Large intestine (tissue), 12 donors: ENCODE measurements at places on chromosomes 11 and 22.

- no peak for DNase-seq
These were observed 120.1 kb upstream of the SLC5A12 start for GRCh38 chr11:26841818-26842473.

DNA sequence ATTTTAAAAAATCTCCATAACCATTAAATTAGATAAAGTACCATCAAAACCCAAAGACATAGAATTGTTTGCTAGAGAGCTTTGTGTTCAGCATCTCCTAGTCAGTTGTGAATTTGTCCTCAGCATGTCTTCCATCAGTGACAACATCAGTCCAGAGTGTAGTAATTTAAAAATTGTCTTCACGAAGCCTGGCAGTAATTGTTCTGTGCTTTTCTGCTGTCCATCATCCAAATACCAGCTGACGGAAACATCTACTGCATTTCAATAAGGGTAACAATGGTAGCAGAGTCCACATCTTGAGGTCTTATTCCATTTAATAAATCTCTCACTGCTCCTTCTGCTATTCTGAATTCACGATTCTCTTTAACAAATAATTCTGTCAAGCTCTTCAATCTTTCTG lies 121.5 kb downstream of the ATXN10 start:
- DNase-seq = no peak

DNA sequence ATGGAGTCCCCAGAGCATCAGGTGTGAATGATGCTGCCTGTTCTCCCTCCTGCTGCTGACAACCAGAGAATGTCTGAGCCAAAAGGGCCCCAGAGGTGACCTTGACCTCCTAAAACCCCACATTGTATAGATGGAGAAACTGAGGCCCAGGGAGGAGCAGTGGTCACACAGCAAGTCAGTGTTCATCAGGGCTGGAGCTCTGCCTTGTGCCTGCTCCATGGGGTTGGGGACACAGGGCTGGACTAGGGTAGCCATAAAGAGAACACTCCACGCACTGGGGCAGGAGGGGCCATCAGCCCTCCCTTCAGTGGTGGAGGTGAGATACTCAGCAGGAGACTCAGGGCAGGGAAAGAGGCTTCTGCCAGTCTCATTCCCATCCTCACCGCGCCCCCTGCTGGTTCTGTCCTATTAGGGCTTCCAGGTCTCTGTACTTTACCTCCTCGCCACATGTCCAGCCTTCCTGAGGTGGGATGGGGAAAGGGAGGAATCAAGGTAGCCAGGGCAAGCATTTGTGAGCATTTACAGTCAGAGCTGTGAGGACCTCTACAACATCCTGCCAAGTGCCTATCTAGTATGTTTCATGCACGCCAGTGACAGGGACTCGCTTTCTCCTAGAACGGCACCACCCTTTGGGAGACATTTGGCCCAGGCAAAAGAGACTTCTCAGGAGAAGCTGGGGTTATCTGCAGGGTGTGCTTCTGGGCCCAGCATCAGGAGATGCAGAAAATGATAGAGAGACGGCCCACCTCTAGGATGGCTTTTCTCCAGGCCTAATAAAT lies 43.2 kb downstream of the NEU3 start:
- DNase-seq = peak; percentile 68

- no peak for DNase-seq
These were observed 3.4 kb downstream of the PHF21A start for GRCh38 chr11:46117842-46118241.

DNA sequence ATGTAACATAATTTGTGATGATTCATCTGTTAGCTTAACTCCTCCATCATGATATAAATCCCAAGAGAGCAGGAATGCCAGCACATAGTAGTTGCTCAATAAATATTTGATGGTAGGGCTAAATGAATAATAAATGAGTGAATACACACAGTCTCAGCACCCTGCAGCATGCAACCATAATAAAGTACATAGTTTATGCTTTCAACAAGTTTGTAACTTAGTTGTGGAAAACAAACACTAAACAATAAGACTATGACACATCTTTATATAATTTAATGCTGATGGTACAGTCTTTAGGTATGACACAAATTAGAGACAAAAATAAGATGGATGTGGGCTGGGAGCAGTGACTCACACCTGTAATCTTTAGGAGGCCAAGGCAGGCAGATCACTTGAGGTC lies 3.8 kb downstream of the ALKBH8 start:
- DNase-seq = no peak

DNA sequence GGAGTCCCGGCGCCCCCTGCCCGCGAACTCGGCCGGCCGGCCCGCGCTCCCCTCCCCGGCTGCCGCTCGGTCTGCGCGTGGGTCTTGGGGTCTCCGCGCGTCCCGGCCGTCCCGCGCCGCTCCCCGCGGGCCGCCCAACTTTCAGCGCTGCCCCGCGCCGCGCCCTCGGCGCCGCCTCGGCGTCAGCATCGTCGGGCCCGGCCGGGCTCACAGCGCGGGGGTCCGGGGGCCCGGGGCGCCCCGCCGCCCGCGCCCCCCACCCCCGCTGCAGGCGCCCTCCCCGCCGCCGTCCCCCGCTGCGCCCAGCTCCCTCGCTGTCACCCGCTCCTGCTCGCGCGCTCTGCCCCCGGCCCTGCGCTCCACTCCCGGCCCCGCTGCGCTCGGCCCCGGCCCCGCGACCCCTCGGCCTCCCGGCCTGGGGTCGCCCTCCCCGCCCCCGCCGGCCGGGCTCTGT lies at the start of gene KCNJ4:
TSS of gene KCNJ4 (minus strand) at position 124 of the 454 bp plus-strand sequence. CDS start 27,067 bp downstream, outside the sequence.
- no peak for DNase-seq

GRCh38 chr11:120133216-120134105 lies 4.5 kb downstream of the TRIM29 start:
- DNase-seq = no peak

DNA sequence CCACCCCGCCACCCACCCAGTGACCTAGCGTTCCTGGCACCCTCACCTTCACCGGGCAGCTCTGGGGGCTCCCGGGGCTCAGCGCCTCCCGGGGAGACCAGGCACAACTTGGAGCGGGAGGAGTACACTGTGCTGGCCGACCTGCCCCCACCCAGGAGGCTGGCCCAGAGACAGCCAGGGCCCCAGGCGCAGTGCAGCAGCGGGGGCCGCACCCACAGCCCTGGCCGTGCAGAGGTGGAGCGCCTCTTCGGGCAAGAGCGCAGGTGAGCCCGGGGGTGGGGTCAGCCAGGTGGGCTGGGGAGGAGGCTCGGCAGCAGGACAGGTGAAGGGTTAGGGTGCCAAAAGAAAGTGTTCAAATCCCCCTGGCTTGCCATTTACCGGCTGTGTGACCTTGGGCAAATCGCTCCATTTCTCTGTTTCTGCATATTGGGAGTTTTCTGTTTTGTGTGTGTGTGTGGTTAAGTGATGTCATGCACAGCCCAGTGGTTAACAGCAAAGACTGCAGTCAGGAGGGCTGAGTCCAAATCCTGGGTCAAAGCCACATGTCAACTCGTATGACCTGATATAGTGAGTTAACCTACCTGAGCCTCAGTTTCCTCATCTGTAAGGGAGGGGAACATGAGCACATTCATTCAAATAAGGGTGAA lies 29.5 kb downstream of the TRIOBP start:
- no peak for DNase-seq

- DNase-seq = no peak
These were observed 6.6 kb downstream of the ARHGAP8 start for GRCh38 chr22:44759001-44759400.

DNA sequence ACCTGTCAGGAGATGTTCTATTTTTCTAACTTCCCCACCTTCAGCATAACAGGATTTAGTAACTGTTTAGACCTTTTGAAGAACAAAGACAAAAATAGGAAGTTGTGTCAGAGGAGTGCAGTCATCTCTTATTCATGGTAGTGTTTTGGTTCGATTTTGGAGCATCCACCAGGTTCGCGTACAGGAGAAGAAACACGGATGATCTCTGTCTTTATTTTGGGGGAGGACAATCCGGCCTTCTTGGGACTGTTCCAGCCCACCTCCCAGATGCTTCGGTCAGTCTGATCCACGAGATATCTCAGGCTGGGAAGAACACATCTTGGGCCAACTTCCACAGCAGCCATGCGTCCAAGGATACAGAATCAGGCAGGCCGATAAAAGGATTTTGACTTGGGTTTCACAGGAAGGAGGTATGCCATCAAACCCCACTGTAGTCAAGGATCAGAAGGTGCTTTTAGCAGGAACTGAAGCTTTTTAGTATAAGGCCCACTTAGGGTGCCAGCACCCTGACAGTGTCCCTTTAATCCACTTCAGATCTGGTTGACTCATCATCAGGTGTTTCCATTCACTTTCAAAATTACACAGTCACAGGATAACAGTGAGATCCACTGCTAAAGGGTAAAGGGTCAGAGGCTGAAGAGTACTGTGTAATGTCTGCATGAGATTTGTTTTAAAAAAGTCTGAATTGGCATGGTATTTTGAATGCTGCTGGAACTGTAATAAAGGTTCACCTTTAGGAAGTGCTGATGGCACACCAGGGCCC lies 16.5 kb downstream of the PATZ1 start:
- peak; percentile 39 for DNase-seq

DNA sequence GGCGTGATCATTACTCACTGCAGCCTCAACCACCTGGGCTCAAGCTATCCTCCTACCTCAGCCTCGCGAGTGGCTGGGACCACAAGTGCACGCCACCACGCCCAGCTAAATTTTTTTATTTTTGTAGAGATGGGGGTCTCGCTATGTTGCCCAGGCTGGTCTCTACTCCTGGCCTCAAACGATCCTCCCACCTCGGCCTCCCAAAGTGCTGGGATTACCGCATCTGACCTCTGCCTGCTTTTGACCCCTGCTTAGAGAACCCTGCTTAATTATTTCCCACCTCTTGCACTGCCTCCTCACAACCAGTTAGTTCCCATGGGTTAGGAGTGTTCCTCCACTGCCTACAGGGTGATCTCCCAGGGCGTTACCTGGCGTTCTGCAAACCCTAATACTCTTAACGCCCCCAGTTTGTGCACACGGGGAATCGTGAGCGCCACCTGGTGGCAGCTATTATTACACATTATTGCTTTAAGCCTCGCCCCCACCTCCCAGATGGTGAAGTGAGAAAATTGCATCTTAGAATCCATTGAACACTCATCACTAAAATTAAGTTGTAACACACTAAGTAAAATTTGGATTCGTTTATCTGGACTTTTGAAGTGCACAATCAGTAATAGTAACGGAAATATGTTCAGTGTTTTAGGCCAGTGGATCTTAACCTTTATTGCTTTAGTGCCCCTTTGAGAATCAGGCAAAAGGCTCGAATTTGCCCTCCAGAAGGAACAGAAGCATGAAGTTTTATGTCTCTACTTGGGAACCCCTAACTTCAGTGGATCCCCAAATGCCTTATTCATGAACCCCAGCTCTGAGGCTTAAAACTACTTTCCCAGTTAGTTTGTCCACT lies 61.4 kb upstream of the ASPHD2 start:
- DNase-seq = peak; percentile 22

DNA sequence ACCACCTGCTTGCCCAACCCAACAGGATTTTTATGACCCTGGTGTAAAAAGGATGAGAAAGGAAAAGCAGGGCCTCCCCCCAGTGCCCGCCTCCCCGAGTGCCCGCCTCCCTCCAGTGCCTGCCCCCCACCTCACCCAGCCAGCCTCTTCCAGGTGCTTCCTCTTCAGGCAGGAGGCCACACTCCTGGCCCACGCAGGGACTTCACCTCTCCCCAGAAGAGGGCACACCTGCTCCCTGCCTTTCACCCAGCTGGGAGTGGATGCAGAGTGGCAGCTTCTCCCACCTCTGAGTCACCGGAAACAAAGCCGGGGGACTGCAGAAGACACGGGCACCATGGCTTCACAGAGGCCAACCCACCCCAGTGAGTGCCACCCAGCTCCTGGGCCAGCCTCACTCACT lies 16.1 kb downstream of the CPT1A start:
- DNase-seq = peak; percentile 85

GRCh38 chr11:120811199-120811598 lies 212.7 kb upstream of the TBCEL start:
- no peak for DNase-seq

DNA sequence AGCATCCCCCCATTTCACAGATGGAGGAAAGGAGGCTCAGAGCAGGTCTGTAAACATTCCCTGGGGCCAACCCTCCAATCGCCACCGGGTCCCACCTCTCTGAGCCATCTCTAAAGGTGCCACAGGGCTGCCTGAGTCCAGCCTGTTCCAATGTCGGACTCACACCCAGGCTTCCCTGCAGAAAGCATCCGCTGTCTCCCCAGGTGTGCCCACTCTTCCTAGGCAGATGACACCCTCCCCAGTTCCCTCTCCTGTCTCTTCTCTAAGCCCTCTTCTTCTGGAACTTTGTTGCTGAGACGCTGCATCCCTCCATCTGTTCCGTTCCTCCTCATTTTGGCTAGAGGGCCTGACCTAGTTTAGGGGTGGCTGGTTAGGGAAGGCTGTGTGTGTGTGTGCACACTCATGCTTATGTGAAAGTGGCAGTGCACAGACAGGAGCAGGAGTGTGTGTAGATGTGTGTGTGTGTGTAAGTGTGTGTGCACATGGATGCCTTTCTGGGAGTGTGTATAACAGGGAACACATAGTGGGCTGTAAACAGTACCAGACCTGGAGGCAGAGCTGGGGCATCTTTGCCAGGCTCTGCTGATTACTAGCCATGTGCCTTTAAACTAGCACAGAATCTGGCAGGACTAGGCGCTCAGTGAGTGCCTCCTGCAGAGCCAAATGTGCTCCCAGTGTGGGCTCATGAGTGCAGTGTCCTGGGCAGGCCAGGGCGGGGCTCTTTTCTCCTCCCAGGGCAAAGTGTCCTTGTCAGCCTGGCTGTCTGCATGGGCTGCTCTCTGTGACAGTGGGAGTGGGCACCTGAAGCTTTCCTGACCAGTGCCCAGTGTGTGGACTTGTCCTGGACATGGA lies 77.3 kb upstream of the NECTIN1 start:
- DNase-seq = no peak

- no peak for DNase-seq
These were observed 62.4 kb downstream of the BRD1 start for GRCh38 chr22:49765091-49765771.
